ENCODE measurements at places on chromosomes 12 and 14.

- no peak for DNase-seq
Measured at GRCh38 chr12:115790526-115790925, 487.0 kb downstream of the MED13L start.

- DNase-seq, result no peak
Measured at GRCh38 chr12:106760184-106760531, 14.3 kb upstream of the RIC8B start.

DNA sequence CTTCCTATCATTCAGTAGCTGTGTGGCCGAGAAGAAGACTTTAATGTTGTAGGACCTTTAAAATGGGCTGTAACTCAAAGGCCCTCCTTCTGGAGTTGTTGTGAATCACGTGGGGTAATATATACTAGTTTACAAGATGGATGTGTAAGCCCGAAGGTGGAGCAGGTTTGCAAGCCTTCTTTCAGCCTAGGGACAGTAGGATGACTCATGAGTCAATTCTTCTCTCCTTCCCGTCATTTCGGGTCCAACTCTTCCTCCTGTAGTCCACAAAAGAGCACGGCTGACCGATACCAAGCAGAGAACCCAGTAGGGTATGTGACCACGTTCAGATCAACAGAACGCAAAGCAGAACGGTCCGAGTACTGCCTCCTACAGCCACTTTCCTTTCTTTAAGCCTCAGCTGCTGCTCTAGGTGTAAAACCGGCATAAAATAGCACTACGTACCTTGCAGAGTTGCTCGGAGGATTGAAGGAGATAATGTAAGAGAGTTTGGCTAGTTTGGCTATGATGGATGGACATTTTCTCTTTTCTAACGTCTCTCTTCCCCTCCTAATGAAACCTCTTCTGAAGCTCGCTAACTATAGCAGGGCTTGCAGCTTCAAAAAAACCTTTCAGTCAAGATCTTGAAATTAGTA is 1.3 kb upstream of the RASSF3 start:
- DNase-seq, result peak; percentile 70

DNA sequence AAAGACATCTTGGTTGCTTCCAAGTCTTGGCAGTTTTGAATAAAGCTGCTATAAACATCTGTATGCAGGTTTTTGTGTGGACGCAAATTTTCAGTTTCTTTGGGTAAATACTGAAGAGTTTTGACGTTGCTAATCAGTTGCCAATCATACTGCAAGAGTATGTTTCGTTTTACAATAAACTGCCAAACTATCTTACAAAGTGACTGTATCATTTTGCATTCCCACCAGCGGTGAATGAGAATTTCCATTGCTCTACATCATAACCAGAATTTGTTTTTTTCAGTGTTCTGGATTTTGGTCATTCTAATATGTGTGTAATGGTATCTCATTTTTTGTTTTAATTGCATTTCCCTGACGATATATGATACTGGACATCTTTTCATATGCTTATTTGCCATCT is 190.8 kb upstream of the PARP11 start:
- DNase-seq, result no peak

DNA sequence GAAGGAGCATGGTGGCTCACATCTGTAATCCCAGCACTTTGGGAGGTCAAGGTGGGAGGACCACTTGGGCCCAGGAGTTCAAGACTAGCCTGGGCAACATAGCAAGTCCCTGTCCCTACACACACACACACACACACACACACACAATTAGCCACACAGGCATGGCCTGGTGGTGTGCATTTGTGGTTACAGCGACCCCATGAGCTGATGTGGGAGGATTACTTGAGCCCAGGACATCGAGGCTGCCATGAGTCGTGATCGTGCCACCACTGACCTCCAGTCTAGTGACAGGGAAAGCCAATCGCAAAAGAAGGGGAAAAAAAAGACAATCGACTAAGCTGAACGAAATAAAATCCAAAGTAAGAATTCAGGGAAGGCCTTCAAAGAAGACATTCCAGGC is 67.9 kb downstream of the TBX3 start:
- DNase-seq, result no peak

- DNase-seq, result no peak
Measured at GRCh38 chr12:49621651-49622500, 1.5 kb upstream of the PRPF40B start.

- DNase-seq, result no peak
Measured at GRCh38 chr12:59895166-59895775, 299.4 kb downstream of the SLC16A7 start.

GRCh38 chr14:22026527-22026926 is 352.9 kb upstream of the OR4E1 start:
- no peak for DNase-seq

DNA sequence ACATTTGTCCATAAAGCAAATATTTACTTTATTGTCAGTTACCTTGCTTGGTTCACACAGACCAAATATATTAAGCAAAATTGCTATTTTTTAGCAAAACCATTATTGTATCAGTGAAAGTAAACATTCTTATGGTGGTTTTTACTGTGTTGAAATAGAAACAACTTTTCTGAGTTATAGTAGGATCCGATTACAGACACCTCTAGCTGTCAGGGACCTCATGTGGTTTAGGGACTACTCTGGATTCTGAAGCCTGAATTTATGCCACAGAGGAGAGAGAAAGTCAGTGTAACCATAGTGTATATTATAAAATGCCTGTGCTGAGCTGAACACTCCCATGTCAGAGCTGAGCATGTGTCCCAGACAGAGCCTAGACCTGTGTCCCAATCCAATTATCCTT is 287.5 kb downstream of the FLRT2 start:
- DNase-seq, result no peak

- no peak for DNase-seq
Measured at GRCh38 chr12:32201976-32202375, 95.3 kb downstream of the BICD1 start.

DNA sequence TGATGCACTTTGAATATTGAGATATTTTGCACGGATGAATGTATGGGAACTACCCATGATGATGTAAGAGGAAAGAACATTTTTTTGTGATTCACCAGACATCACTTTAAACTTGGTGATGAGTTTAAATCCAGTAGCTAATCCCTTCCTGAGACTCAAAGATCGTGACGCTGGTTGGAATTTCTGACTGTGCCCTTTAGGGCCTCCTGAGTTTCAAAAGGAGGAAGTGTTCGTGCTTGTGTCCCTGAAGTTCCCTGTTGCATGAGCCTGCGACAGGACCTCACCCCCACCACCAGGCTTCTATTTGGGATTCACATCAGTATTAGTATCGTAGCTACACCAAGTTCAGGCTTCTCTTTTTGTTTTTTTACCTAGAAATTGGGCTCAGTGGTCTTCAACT is 18.6 kb upstream of the RIN3 start:
- peak; percentile 40 for DNase-seq

DNA sequence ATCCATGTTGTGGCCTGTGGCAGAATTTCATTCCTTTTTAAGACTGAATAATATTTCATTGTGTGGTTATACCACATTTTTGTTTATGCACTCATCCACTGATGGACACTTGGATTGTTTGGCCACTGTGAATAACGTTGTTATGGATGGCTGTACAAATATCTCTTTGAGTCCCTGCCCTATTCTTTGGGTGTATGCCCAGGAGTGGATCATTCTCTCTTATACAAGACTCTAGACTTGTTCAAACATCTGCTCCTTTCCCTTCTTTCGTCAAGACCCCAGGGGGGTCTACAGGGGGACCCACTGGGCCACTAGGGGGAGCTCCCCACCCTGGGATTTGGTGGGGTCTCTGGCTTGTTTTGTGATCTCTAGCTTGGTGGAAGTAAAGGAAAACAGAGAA is 77.4 kb downstream of the FBXL14 start:
- no peak for DNase-seq
